ENCODE measurements at places on chromosomes 16 and 17.

- DNase-seq: no peak
These were observed 400.5 kb upstream of the CCL2 start for GRCh38 chr17:33854596-33854995.

- no peak for DNase-seq
These were observed 63.9 kb upstream of the DNAJA2 start for GRCh38 chr16:47037396-47037745.

- DNase-seq: no peak
These were observed 30.7 kb upstream of the HOXB13 start for GRCh38 chr17:48759288-48759687.

- no peak for DNase-seq
These were observed at the start of gene CCL3 for GRCh38 chr17:36089888-36090836. Gene CCL3, minus strand, starts transcription at chr17:36090143. Its CDS starts 85 bp downstream, at chr17:36090058.

DNA sequence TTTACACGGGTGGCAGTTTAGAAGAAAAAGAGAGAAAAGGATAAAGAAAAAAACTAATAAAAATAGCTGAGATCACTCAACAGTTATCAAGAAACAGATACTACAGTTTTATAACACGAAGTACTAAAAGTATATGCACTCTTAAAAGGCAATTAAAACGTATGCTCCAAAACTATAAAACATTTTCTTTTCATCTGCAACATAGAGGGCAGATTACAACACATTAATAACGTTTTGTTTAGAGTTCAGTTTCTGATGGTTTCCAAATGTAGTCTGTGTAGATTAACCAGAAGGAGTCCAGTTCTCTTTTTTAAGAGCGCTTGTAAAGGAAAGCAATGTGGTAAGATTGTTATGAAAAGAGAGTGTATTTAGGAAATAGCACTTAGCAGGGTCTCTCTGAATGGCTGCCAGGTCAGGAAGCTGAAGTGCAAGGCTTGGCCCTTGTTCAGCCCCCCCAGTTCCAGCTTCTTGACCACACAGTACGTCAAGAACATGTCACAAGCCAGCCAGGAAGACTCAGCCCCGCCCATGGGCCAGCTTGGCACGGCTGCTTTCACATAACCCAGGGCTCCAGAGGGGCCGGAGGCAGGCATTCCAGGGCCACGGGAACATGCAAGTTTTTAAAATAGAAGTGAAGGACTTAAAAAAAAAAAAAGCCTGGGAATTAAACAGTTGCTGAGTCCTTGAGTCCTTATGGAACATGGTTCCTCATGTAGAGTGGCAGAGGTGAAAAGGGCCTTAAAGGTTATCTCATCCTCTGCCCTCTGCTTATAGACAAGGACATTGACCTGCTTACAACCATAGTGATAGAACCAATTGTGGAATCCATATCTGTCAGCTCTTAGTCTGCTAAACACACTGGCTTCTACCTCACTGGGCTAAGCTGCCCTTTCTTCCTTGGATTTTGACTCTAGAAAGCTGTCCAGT is 147.4 kb upstream of the TBX2 start:
- DNase-seq: no peak

- DNase-seq: no peak
These were observed 10.3 kb downstream of the LYRM1 start for GRCh38 chr16:20910781-20911321.

DNA sequence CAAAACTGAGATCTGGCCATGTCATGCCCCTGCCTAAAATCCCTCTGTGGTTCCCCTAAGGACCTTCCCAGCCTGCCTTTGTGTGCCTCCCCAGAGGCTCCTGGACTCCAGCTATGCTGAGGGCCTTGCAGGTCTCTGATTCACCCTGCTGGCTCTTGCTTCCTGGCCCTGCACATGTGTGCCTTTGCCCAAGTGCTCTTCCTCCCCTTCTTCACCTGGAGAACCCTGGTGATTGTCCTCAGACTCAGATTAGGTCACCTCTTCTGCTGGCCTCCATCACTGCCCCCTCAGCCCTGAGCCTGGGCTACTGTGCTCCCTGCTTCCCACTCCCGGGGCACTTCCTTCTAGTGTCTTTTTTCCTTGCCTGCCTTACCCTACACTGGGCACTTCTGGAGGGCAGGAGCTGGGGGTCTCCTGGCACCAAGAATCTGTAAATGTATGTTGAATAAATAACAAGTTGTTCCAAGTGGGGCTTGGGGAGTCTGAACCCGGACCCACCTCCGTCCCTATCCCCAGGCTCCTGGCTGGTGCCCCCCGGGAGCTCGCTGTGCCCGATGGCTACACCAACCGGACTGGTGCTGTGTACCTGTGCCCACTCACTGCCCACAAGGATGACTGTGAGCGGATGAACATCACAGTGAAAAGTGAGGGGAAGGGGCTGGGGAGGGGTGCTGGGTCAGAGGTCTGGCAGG is 7.8 kb downstream of the ITGA3 start:
- no peak for DNase-seq

DNA sequence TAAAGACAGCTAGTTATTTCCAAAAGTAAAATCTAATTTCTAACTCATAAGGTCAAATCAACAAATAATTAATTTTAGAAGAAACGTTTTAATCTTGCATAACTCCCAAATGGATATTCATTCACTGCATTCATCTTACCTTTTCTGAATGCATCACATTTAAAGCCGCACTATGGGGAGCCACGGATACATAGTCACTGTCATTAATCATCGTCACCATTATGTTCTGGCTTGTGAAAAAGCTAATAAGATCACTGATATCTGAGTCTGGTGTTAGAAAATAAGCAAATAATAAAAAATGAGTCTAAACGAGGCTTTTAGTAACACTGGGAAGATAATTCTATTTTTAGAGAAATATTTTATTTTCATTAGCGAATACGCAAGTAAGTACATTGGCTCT is 42.4 kb upstream of the ABCA10 start:
- DNase-seq: no peak

- no peak for DNase-seq
These were observed 5.7 kb upstream of the DHX8 start for GRCh38 chr17:43477832-43478634.

DNA sequence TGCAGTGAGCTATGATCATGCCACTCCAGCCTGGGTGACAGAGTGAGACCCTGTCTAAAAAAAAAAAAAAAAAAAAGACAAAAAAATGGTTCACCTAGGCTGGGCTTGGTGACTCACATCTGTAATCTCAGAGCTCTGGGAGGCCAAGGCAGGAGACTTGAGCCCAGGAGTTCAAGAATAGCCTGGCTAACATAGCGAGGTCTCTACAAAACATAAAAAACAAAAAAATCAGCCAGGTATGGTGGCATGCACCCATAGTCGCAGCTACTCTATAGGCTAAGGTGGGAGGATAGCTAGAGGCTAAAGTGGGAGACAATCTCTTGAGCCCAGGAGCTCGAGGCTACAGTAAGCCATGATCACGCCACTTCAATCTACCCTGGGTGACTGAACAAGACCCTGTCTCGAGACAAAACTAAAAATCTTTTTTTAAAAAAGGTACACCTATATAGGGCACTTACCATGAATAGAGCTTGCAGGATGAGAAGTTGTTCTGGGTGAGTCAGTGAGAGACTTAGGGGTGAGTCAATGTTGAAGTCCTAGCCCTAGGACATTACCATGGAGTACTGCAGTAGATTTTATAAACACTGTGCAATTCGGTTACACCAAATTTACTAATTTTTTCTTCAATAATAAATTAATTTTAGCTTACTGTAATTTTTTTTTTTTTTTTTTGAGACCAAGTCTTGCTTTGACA is 19.0 kb downstream of the USP32 start:
- no peak for DNase-seq

- no peak for DNase-seq
These were observed 71.5 kb upstream of the DNAJA2 start for GRCh38 chr16:47045023-47045422.

Data from NCI-H1930 (cell line).